Glomerular endothelial cell (primary cell): ENCODE measurements at places on chromosomes 16 and 17. TPM values are rescaled to one million over a fixed set of nuclear protein-coding genes. Genes with fewer than 3 reads are reported as not detected.

DNA sequence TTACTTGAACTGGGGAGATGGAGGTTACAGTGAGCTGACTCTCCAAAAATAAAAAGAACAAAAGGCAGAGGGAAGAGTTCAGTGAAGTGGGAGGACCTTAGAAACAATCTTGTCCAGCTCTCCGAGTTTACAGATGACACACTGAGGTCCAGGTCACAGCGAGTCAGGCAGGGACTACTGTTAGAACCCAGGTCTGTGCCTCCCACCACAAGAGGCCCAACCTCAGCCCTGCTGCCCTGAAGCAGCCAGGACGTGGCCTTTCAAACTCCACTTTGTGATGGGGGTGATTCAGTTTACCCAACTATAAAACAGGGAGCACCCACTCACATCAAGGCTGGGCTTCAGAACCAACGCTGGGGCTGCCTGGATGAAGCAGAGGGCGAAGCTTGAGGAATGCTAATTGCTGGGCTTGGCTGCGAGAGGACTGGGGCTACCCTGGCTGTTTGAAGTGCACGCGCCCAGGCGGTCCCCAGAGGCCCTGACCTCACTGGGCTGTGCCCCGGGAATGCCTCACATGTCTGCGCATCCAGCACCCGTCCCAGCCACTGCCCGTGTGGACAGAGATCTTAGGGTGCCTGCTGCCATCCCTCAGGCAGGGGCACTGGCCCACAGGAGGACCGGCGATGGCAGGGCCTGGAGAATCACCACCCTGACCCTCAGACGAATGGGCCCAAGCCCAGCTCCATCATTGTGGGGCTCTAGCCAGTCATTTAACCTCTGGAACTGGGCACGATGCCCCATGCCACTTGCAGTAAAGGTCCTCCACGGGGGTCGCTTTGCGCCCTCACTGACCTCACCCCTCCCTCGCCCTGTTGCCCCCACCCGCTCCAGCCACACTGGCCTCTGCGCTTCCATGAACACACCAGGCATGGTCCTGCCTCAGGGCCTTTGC is 11.4 kb downstream of the SLC5A10 start:
- DNase-seq, result no peak

- no peak for DNase-seq
Measured at GRCh38 chr17:45999900-46000290, 845 bp downstream of the STH start.

GRCh38 chr17:63477480-63478440 is 899 bp downstream of the ACE start:
- no peak for DNase-seq

Gene CDH11
- 43.8 and 99.6 TPM in 2 replicates for total RNA-seq

Gene SLFN14
- total RNA-seq, result 0.18 TPM in 1 of 2 replicates, not detected in the other

DNA sequence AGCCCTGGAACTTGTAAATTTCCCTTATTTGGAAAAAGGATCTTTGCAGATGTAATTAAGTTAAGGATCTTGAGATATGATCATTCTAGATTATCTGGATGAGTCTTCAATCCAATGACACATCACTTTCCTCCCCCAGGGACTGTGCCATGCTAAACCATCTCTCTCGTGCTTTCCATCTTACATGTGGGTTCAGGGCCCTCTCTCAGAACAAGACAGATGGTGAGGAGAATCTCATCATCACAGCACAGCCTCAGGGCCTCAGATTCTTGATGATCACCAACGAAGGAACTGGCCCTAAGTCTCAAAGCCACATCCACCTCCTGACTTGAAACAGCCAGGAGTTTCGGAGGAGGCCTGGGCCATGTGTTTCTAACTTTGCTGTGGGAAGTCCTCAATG is 78.7 kb downstream of the LITAF start:
- no peak for DNase-seq

- DNase-seq, result no peak
Measured at GRCh38 chr17:37050920-37051319, 102.2 kb downstream of the AATF start.

GRCh38 chr16:50265260-50265659 is 1.1 kb upstream of the ADCY7 start:
- DNase-seq, result no peak

GRCh38 chr16:3305109-3306068 is at the start of the genes TIGD7 and ZNF75A:
Gene TIGD7 (minus strand): TSS chr16:3305430. CDS start chr16:3300614, 4,816 bp downstream.
Gene ZNF75A (plus strand): TSS chr16:3305497. CDS start chr16:3308429, 2,932 bp downstream.
- no peak for DNase-seq

- no peak for DNase-seq
Measured at GRCh38 chr16:29820730-29821642, 724 bp downstream of the MVP start.

Gene CRYM
- total RNA-seq, result 0.12 and 8.1 TPM in 2 replicates

Gene DPEP3
- total RNA-seq, result not detected in 2 replicates

DNA sequence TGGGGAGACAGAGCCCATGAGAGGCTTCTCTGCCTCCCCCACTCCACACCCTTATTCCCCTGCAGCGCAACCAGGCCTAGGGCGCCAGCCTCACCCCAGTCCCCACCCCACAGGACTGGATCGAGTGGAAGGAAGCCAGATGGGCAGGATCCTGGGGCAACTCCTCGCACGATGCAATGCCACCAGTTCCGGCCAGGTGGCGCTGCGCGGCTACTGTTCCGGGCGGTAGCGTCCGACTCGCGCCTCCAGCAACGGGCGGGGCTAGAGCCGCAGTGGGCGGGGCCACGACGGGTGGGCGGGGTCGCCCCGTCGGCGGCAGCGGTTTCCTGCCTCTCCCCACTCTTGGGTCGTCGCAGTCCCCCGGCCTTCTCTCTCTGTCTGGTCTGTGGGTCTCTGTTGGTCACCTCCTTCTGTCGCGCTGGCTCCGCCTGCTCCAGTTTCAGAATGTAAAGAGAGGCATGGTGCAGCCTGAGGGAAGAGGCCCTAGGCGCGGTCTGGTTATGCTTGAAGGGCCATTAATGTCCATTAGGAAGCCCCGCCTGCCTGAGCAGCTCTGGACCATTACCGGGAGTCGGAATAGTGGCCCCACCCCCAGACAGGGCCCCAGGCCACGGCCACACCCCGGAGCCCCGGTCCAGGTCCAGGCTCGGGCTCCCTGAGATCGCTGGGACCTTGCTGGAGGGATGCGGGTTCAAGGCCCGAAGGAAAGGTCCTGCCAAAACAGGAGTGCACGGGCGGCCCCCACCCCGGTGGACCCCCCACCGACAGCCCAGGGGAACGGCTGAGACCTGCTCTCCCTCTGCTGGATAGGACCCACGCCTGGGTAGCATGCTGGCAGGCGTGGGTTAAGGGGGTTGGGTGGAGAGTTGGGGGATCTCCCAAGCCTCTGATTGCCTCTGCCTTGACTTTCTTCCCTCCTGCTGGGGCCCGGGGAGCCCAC is 3.3 kb upstream of the NHERF2 start:
- no peak for DNase-seq

GRCh38 chr16:65010125-65010524 is 111.7 kb downstream of the CDH11 start:
- no peak for DNase-seq

- no peak for DNase-seq
Measured at GRCh38 chr16:1651974-1652312, 26.1 kb upstream of the JPT2 start.

Gene CACNG1
- not detected in 2 replicates for total RNA-seq

DNA sequence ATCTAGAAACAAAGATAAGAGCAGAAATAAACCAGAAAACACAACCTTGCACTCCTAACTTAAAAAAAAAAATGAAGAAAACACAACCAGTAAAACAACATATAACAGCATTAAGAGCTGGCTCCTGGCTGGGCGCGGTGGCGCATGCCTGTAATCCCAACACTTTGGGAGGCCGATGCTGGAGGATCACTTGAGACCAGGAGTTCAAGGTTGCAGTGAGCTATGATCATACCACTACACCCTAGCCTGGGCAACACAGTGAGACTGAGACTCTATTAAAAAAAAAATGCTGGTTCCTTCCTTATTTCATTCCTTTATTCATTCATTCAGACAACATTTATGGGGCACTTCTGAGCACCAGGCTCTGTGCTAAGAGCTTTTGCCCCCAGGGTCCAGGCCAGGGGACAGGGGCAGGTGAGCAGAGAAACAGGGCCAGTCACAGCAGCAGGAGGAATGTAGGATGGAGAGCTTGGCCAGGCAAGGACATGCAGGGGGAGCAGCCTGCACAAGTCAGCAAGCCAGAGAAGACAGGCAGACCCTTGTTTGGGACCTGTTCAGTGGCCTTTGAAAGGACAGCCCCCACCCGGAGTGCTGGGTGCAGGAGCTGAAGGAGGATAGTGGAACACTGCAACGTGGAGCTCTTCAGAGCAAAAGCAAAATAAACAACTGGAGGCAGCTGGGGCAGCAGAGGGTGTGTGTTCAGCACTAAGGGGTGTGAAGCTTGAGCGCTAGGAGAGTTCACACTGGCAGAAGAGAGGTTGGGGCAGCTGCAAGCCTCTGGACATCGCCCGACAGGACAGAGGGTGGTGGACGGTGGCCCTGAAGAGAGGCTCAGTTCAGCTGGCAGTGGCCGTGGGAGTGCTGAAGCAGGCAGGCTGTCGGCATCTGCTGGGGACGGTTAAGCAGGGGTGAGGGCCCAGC is 2.6 kb downstream of the STH start:
- DNase-seq, result no peak

Gene PRKCB
- not detected in 2 replicates for total RNA-seq

GRCh38 chr17:71363661-71364060 is 757.2 kb upstream of the SOX9 start:
- DNase-seq, result no peak

Gene LITAFD
- not detected in 2 replicates for total RNA-seq

- DNase-seq, result no peak
Measured at GRCh38 chr17:73364155-73364522, 52.3 kb upstream of the CDC42EP4 start.

Gene MTSS2
- 27.3 and 32.6 TPM in 2 replicates for total RNA-seq

Gene ZG16
- not detected in 2 replicates for total RNA-seq

DNA sequence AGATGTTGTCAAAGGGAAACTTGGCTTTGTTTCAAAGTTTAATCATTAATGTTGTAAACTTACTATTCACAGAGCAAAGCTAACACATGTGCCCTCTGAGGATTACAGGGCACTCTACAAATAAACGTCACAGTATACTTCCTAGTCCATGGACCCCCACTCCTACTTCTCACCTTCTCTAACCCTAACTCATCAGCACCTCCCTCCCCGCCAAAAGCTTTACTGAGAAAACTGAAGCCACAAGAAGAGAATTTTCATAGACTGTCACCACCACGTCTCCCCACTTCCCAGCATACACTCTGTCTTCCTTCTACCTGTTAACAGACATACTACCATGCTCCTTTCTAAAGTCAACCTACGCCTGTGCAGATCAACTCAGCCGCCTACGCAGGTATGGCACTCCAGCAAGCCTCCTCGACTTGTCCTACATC is 29.0 kb downstream of the HELZ start:
- no peak for DNase-seq

- DNase-seq, result no peak
Measured at GRCh38 chr17:72426948-72427760, 306.3 kb downstream of the SOX9 start.

GRCh38 chr17:68611353-68612208 is 10.4 kb upstream of the FAM20A start:
- DNase-seq, result no peak

DNA sequence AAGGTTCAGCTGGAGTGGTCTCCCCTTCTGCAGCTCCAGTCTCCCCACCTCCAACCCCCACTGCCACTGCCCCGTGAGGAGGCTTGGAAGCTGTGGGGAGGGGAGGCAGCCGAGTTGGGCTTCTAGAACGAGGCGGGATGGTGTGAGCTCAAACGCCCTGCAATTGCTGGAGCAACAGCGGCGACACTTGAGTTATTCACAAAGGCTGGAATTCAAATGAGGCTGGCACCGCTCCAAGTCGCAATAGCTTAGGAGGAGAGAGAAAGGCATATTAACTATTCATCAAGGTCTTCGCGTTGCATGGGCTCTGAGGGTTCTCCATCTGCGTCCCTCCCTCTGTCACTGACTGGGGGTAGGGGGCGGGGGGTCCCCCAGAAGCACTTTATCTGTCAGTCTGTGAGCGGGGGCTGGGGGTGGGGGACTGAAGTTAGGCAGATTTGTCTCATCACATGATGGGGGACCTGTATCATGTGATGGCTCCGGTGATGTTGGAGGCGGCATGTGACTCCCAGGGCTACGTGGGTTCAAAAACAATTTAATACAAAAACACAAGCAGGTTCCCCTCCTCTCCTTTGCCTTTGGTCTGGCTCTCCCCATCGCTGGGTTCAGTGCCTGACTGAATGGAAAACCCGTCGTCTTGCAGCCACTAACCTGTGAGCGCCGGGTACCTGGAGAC is 70.5 kb downstream of the RBBP6 start:
- DNase-seq, result no peak

GRCh38 chr16:3800477-3801270 is 79.8 kb downstream of the CREBBP start:
- DNase-seq, result no peak

Gene ZP2
- not detected in 2 replicates for total RNA-seq

Gene ADAM11
- 0.23 and 2.5 TPM in 2 replicates for total RNA-seq

DNA sequence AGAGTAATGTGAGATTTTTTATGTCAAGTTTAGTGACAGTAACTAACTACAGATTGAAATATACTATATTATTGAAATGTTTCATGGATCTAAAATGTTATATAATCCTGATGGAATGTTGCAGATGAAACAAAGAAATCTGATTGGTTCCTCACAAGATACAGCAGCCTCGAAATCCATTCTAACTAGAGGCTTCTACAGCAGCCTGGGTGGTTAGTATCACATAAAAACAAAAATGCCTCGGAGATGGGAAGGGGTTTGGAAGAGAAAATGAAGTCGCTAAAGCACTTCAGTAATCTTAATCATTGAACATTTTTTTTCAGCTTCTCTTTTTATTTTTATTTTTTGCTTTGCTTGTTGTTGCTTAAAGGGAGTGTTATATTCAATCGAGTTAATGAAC is 75.2 kb downstream of the TANC2 start:
- no peak for DNase-seq

Gene SPNS3
- 0.23 and 0.24 TPM in 2 replicates for total RNA-seq

Gene ASGR1
- total RNA-seq, result 2.6 and 5.4 TPM in 2 replicates

DNA sequence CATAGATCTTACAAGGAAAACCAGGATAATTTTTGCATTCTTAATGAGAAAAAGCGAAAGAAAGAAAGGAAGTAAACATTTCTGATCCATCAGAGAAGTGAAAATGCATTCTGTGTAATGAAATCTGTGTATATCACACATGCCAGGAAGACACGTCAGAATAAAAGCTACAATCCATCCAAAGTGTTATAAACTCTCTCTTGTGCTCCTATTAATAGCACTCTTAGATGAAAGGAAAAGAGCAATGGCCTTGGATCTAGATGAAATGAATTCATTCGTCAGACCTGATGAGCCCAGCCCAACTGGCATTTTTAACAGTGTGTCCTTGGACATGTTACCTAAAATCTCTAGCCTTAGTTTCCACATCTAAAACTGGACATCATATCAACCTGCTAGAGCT is 885.5 kb downstream of the CDH11 start:
- DNase-seq, result no peak
